Activated CD8-positive, alpha-beta memory T cell treated with anti-CD3 and anti-CD28 coated beads, Interleukin-2, amount 50 U/mL, for 4 hours (primary cell): ENCODE measurements at places on chromosomes 16 and 17.

GRCh38 chr17:41494524-41494923, 4.8 kb upstream of the KRT36 start:
- DNase-seq, result no peak

DNA sequence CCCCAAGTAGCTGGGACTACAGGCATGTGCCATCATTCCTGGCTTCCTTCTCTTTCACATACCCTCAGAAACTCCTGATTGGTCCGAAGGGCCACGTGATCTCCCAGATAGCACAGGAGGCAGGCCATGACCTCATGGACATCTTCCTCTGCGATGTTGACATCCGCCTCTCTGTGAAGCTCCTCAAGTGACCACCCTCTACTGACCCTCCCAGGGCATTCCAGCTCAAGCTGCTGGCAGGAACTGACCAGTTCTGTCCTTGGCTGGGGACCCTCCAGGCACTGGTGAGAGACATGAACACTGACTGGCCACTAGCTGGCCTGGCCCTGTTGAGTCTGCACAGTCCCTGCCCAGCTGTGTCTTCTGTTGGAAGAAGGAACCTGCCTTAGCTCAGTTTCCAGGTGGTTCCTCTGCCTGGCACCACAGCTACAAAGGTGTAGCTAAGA, 5.6 kb downstream of the ERAL1 start:
- DNase-seq, result no peak

GRCh38 chr17:49035470-49036269, 38.5 kb downstream of the IGF2BP1 start:
- peak; percentile 27 for DNase-seq

GRCh38 chr16:606656-607307, 16.9 kb downstream of the RAB40C start:
- no peak for DNase-seq

DNA sequence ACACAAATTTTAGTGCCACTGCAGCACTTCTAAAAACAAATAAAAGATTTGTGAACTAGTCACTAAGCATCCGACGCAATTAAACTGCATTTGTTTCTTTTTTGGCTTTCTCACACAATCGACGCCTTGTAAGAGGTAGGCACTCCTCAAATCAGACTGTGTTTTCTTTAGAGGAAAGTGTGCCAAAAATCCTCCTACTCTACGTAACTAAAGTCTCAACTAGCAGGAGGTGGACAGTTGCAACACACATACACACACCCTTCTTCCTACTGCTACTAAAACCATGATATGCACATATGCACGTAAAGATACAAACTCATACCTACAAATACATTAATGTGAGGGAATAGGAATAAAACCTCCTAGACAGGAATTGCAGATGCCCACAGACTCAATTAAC, 844.7 kb upstream of the SOX9 start:
- no peak for DNase-seq

GRCh38 chr16:13439766-13440165, 480.2 kb upstream of the ERCC4 start:
- no peak for DNase-seq

- no peak for DNase-seq
Observed at GRCh38 chr17:63772801-63773271, 561 bp downstream of the CCDC47 start.

GRCh38 chr17:42889809-42890208, 10.8 kb upstream of the G6PC1 start:
- DNase-seq, result no peak

DNA sequence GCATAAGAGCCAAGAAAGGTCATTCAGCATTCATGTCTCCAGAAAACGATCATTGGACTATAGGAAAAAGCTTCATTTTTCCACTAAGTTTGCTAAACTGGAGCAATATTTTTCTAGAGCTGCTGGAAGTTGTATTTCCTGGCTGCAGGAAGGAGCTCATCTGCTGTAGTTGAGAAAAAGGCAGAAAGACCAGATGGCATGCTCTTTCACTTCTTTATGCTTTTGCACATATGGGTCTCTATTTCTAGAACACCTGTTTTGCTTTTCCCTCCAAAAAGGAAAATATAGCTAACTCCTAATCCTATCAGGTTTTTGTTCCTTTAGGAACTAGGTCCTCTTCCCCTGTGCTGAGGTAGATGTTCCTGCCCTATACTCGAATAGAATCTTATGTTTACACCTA, 61.9 kb upstream of the HLF start:
- DNase-seq, result no peak

DNA sequence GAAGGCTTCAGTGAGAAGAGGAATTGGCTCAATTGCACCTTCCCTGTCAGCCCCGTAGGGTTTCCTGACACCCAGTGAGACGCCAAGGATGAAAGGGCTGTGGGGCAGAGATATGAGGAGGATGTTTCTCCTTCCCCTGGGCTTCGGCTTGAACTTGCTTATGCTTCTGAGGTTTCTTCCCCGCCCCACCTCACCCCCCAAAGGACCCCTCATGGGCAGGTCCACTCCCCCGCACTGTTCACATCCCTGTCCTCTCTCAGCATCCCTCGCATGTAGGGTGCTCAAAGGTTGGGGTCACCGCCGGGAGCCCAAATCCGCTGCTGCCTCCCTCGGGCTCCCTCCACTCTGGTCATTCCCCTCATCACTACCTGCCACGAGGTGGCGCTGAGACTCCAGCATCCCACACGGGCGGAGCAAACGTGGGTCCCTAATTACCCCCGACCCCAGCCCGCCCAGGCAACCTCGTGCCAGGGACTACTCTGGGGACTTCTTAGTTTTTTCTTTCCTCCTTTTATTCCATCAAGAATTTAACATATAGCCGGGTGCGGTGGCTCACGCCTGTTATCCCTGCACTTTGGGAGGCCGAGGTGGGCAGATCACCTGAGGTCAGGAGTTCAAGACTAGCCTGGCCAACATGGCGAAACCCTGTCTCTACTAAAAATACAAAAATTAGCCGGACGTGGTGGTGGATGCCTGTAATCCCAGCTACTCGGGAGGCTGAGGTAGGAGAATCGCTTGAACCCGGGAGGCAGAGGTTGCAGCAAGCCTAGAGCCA, 3.3 kb upstream of the TRARG1 start:
- peak; percentile 76 for DNase-seq

GRCh38 chr16:13238182-13238581, 336.8 kb downstream of the SHISA9 start:
- no peak for DNase-seq

DNA sequence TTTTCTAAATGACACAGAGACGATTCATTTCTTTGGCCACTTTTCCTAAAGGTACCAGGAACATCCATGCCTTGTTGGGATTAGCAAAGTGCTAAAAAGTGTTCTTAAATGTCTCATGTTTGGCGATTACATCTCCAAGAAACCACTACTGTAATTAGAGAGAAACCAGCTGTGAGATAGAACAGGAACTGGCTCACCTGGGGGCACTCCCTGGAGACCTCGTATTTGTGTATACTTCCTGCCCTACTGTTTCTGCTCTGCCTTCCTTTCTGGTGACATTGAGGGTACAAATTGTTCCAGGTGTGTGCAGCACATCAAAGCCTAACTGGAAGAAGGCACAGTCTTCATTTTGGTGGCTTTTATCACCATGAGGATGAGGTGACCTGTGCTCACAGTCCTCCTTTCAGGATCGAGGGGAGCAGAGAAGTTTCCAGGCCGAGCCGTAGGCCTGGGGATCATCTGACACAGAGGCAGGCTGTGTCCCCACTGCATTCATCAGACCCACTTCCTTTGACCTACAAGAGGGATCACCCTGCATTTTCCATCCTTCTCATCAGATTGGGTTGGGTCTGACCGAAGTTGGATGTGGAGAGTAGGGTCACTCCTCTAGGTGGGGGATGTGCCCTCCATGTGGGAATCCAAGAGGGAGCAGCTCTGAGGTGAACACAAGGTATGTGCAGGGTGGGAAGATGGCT, 23.7 kb downstream of the CCL4 start:
- no peak for DNase-seq

DNA sequence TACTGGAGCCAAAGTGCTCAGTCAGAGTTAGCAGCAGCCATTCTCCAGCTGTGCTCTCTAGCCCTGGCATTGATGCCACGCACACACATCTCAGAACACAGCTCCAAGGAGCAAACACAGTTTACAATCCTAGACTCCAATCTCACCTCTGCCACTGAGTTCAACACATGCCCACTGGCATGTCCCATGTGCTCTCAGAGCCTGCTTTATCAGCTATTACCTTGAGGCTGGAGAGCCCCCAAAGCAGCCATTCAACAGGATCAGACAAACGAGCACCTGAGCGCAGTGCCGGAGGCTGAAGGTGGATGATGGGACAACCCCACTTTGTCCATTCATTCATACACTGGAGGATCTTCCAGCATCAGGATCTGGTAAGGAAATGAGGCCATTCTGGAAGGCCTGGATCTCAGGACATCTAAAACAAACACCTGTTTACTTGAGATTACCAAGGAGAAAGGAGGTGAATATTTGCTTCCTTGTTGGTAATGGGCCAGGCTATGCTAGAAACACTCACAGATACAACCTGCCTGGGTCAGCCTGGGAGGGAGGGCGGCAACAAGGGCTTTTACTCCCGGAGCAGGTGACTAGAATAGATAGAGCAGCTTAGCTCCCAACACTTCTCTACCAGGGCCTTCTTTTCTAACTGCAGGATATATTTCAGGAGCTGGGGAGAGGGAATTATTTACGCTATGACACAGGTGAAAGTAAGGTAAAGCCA, 25.4 kb downstream of the RANBP10 start:
- DNase-seq, result no peak

GRCh38 chr17:3528880-3529511, 28.6 kb downstream of the TRPV3 start:
- no peak for DNase-seq

GRCh38 chr16:50669741-50670140, 11.4 kb downstream of the SNX20 start:
- DNase-seq, result no peak

DNA sequence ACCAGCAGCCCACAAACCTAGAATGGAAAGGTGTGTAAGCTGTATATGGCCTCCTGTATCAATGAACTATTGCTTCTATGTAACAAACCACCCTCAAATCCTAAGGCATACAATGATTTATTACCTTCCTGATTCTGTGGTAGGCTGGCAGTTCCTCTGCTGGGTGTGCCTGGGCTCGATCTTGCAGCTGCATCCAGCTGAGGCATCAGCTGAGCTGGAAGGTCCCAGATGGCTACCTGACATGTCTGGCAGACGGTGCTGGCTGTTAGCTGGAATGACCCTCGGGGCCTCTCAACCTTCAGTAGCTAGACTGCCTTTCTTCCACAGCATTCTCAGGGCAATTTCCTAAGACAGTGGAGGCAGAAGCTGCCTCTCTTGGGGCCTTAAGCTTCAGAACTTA, 152.7 kb downstream of the RAB11FIP4 start:
- no peak for DNase-seq

DNA sequence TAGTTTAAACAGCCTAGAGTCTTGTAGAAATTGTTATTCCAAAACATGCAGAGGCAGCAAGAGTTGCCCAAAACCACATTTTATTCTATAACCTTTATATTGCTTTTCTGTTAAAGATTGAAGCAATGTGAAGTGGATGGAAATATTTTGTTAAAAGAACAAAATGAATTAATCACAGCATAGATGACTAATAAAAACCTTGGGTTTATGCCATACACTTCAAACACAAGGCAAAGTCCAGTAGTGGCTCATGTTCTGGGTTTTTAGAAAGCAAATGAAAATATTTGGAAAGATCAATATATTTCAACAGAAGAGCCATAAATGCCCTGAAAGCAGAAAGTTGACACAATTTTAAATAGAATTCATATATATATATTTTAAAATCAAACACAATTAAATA, 36.7 kb upstream of the ULK2 start:
- DNase-seq, result no peak

- no peak for DNase-seq
Observed at GRCh38 chr17:61155590-61156237, 243.9 kb upstream of the TBX2 start.

- no peak for DNase-seq
Observed at GRCh38 chr16:81917375-81917774, 93.9 kb downstream of the SDR42E1 start.

DNA sequence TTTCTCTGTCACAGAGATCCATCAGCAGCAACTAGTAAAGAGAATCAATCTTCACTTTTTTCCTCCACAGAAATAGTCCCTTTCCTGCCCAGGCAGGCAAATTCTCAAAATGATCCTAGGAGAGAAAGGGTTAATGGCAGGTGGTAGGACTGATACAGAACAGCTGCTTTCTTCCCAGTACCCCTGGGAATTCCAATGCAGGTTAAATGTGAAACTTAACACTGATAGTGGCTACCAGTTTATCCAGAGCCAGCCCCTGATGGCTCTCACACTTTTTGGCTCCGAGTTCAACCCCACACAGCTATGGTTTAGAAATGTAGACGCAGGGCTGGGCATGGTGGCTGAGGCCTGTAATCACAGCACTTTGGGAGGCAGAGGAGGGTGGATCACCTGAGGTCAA, 22.2 kb downstream of the MARVELD3 start:
- no peak for DNase-seq

- DNase-seq, result no peak
Observed at GRCh38 chr17:43219746-43220380, 8.2 kb downstream of the TMEM106A start.
